ENCODE measurements at places on chromosomes 4 and X.

- DNase-seq: no peak
These were observed 110.8 kb upstream of the TEX13A start for GRCh38 chrX:105331244-105331643.

DNA sequence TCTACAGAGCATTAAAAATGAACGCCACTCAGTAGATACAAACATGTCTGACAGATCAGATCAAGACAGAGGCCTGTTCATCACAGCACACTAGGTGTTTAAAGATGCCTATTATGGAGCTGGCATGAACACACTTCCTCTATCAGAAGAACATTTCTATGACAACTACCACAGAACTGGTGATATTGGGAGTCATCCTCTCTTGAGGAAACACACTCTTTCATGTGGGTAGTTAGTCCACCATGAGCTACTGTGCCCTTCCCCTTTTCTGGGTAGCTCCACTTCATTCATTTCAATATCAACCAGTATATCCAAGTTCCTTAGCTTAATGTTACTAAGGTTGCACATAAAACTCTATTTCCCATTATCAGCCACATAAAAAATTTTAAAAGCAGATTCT is 46.7 kb downstream of the MAOB start:
- DNase-seq: no peak

DNA sequence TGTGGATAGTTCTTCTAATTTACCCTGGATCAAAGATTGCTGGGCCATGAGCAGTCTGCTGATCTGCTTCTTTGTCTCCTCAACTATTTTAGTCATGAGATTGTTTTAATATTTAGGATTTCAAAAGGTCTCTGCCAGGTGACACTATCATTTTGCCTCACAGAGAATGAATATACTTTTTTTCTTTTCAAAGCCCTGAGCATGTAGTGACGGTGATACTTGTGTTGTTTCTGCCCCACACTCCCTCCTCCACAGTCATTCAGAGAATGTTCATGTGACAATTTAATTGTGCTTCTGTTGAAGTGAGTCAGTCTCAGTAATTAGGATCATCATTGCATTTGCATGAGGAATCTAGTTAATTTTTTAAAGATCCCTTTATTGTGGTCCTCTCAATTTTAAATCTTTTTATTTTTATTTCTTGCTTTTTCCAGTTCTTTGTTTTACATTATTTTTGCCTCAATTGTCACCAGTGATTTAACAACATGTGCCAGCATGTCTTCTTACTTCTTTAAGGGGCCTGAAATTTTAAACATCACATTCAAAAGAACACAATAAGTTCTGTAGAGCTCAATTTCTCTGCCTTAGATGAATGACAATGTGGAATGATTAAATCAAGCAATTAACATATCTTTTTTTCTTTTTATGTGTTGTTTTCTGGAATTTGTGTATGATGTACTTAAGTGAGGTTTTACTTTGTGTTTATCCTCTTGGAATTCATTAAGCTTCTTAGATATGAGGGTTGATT is 12.3 kb downstream of the MMRN1 start:
- no peak for DNase-seq

DNA sequence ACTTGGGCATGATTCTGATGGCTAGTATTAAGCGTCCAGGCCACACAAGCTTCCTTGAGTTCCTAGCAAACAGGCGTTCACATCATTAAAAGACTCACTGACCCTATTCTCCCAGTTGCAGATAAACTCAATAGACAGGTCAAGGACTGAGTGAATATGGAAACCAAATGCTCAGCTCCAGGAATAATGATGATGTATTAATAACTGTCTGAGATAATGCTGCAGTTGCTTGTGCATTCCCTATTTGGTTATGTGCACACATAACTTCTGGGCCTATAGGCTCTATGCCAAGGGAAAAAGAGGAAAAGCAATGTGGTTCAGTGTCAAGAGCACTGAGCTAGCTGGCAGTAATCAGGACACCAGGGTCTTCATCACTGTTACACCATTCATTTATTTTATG is 3.5 kb downstream of the RAB9B start:
- no peak for DNase-seq

GRCh38 chr4:40379248-40379647 is 44.1 kb downstream of the CHRNA9 start:
- DNase-seq: no peak

GRCh38 chr4:68630371-68630770 is 40.1 kb downstream of the UGT2B15 start:
- no peak for DNase-seq

GRCh38 chrX:45295259-45295986 is 94.7 kb upstream of the DIPK2B start:
- no peak for DNase-seq

- DNase-seq: no peak
These were observed 54.4 kb upstream of the BMP2K start for GRCh38 chr4:78721747-78722146.

GRCh38 chr4:120263618-120264017 is 197.0 kb upstream of the MAD2L1 start:
- DNase-seq: no peak

DNA sequence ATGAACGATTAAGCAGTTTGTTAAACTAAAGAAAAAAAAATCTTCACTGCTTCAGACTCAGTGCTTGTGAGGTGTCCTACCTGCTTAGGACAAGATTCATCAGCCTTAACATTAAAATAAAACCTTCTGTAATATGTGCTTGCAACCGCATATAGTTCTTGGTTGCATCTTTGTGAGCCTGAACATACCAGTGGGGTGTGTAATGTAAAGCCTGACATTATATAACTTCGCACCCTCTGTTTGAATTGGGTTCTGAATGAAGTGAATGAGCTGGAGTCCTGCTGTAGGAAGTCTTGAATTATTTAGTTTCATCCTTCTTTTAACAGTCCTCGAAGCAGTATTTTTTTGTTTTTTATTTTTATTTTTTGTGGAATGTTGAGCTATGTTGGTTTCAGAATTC is 3.1 kb downstream of the KDM6A start:
- no peak for DNase-seq

- DNase-seq: no peak
These were observed 58.4 kb upstream of the TMEM150C start for GRCh38 chr4:82620126-82620735.

GRCh38 chrX:22795671-22796070 is 204.1 kb upstream of the DDX53 start:
- no peak for DNase-seq

GRCh38 chr4:33996075-33996718 is 2248.1 kb downstream of the ARAP2 start:
- no peak for DNase-seq

DNA sequence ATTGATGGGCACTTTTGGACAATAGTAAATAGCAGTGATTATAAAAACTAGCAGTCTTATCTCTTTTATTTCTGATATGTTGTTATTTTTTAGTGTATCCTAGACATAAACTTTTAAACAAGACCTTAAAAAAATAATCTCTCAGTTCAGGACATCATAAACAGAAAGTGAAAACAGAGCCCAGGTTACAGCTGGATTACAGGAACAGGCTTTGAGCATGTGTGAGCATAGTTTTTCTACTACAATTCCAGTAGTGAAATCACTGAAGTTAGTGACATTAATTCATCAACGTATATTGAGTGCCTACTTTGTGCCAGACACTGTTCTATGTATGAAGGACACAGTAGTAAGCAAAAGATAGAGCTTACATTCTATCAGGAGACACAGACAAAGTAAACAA is 16.9 kb downstream of the TRIM75 start:
- DNase-seq: no peak

DNA sequence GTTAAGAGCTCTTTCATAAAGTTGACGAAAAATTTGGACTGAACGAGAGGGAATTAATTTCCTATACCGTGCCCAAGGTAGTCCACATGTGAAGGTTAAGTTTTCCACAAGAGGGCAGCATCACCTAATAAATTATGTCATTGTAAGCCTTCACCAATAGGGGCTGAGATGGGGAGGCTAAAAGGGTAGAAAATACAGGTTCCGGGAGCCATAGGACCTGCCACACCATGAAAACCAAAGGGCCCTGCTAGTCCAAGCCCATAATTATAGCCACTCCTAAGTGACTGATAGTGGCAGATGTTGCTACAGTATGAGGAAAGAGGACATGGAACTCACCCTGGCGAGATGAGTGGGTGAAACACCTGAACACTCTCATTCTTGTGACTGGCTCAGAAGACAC is 122.2 kb downstream of the SHROOM4 start:
- no peak for DNase-seq

GRCh38 chrX:49695276-49696180 is at the start of gene PAGE1:
Gene PAGE1, minus strand, starts transcription at chrX:49695984. Its CDS starts 1,214 bp downstream, at chrX:49694770.
- no peak for DNase-seq

GRCh38 chr4:15153662-15154061 is 151.4 kb downstream of the CPEB2 start:
- no peak for DNase-seq

DNA sequence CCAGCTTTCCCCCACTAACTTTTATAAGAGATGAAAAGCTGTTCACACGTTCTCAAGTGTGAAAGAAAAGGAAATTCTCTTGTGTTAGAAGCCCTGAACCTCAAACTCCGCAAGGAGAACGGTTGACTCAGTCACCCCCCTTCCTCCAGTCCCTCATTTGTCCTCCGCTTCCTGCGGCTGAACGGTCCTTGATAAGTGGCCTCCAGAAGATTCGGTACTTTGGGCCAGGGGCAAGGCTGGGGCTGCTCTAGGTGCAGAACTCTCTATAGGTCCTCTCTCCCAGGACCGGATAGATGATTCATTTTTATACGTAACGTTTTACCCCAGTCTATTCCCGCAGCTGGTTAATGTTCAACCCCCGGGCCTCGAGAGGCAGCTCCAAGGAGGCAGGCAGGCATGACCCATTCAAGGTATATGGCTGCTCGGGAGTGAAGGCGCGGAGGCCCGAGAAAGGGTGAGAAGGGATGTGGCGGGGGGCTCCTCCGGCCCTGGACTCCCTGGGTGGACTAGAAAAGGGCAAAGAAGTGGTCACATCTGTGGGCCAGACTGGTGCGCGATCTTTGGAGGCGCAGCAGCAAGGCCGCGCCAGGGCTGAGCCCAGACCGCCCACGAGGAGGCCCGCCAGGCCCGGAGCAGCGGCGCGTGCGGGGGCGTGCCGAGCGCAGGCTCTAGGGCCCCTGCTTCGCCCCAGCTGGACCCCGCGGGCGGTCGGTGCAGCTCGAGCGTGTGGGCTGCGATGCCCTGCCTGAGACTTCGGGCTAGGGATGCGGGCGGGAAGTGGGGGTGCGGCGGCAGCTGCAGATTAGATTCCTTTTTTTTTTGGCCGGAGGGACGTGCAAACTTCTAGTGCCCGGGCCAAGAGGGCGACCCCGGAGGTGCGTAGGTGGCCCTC is 11.7 kb downstream of the PITX2 start:
- no peak for DNase-seq

DNA sequence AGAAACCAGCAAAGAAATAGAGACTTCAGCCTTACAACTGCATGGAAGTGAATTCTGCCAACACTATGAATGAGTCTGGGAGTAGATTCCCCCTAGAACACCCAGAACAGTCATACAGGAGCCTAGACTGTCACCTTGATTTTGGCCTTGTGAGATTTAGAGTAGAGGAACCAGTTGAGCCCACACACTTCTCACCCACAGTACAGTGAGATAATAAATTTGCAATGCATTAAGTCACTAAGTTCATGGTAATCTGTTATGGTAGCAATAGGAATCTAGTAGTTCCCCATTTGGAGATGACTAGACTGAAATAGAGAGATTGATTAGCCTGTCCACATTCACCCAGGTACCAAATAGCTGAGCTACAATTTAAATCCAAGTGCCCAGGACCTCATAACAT is 59.0 kb downstream of the FAM13A start:
- DNase-seq: no peak

DNA sequence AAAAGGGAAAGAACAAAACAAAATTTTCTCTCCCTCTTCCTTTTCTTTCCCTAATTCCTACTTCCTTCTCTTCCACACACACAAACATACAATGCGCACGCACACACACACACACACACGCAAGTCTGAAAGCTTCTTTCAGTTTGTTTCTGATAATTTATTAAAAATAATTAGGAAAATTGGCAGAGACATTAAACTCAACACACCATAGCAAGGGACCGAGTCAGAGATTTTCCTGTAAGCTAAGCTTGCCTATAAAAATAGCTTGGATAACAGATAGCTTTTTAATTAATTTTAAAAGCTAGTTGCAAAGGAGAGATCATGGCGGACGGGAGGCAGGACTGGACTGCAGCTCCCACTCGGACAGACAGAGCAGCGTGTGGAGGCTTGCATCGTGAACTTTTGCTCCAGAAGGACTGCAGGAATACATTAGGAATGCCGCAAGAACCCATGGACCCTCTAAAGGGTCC is 92.6 kb upstream of the MAPK10 start:
- no peak for DNase-seq

DNA sequence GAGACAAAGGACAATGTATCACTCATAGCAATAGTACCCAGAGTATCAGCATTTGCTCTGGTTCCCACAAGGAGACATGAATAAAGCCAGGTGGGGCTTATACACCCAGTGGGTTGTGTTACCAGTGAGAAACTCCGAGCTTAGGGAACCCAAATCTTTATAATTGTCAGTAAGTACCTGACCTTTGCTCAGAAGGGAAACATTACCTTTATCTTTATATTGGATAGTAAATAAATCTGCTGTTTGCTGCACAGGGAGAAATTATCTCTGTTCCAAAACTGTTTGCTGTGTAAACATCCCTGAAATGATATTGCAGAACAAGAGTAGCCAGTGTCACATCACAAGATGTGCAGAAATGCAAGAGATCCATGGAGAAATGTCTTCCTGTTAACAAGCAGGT is 12.1 kb upstream of the SLAIN2 start:
- DNase-seq: no peak

Data from stimulated activated CD8-positive, alpha-beta memory T cell treated with anti-CD3 and anti-CD28 coated beads, Interleukin-4, amount 100 ng/mL, for 1 hour (primary cell).